ENCODE measurements at places on chromosomes 5 and 9. TPM values are rescaled to one million over a fixed set of nuclear protein-coding genes. Genes with fewer than 3 reads are reported as not detected.

The CENPK gene
- 7.0 TPM for total RNA-seq

The SH2D3C gene
- 5.8 TPM for total RNA-seq

The DEPDC1B gene
- 2.2 TPM for total RNA-seq

The ENC1 gene
- total RNA-seq = 389 TPM

- no peak for DNase-seq
Measured at GRCh38 chr5:4229414-4230292, 634.0 kb downstream of the IRX1 start.

- DNase-seq = no peak
Measured at GRCh38 chr5:117417501-117417900, 842.9 kb upstream of the SEMA6A start.

DNA sequence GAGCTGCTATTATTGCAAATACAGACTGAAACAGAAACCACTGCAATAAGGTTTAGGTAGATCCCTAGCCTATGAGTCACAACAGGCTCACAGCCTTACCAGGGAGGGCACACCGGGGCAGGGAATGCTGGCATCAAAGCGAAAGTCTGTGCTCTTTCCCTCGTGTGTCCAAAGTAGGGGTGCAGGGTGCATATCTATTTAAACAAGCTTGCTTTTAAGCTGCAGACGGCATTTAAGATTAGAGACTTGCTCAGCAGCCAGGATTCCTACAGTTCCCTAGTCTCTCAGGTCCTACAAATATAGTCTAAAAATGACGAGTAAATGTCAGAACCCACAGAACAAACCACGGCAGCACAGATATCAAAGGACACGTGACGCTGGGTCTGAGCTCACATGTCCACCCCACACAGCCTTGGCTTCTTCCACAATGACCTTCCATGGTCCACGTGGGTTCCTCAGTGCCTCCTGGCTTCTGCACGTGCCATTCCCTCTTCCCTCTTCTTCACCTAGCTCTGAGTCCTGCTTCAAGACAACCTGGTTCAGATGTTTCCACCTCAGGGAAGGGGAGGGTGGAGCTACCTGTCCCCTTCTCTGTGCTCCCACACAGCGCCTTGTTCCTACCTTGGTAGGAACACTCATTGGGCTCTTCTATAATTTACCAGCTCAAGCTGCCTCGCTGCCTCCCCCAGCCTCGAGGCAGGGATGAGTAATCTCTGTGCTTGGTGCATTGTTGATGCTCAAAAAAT, 193.2 kb downstream of the MAPKAP1 start:
- DNase-seq = peak; percentile 88

DNA sequence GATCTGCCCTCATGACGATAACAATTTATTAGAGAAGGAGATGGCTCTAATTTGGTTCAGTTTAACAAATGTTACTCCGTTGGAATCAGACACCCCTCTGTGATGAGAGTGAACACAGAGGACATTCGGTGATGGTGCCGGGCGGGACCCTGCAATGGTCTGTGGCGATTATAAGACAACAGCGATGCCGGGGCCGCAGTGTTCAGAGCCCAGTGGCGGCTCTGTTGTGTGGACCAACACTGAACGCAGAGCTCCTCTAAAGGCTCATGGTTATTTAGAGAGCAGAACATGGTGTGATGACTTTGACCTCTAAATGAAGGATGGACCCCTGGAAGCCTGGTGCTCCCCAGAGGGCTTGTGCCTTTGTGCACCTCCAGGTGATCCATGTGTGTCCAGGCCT, 21.2 kb downstream of the UBE2QL1 start:
- DNase-seq = no peak

GRCh38 chr9:21828853-21829410, 26.5 kb downstream of the MTAP start:
- no peak for DNase-seq

All from astrocyte (in vitro differentiated cells and primary cell).